CD4-positive, alpha-beta T cell treated with Interleukin-1 beta for 1 hour (primary cell): ENCODE measurements at places on chromosomes 5 and 9.

DNA sequence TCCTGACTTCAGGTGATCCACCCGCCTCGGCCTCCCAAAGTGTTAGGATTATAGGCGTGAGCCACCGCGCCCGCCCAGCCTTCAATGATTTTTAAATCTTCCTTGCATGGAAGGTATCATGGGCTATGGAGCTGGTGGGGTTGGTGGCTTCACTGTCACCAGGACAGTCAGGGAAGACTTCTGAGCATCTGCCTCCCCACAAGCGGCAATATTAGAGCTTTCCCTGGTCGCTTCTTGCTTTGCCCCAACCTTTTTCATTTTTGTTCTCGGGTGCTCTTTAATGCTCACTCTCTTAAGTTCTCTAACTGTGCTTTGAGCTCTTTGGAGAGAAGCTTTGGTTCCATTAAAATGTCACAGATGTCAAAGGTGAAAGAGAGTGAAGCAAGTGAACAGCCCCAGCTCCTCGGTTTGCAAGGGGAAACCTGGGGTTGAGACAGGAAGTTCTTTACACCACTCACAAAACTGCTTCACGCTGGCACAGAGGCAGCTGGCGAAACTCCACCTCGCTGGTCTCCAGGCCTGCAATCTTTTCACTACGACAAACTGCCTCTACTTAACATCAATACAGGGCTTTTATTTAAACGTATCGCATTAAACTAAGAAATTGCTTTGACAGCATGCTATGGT, 142.5 kb upstream of the RETREG1 start:
- no peak for DNase-seq

- DNase-seq, result no peak
Observed at GRCh38 chr5:171858303-171858702, 72.7 kb downstream of the SMIM23 start.

- DNase-seq, result no peak
Observed at GRCh38 chr5:138981586-138981985, 106.5 kb upstream of the LRRTM2 start.

GRCh38 chr5:170757182-170757601, 26.3 kb upstream of the GABRP start:
- DNase-seq, result no peak

GRCh38 chr5:758698-759053, 25.9 kb downstream of the ZDHHC11B start:
- DNase-seq, result no peak

GRCh38 chr5:5419291-5420210, 2.9 kb upstream of the ICE1 start:
- DNase-seq, result peak; percentile 20
